Bronchial epithelial cell (primary cell): ENCODE measurements at places on chromosomes 11 and 22. TPM values are rescaled to one million over a fixed set of nuclear protein-coding genes. Genes with fewer than 3 reads are reported as not detected.

JHY gene
- 1.1 and 2.9 TPM in 2 replicates for total RNA-seq

KRTAP5-7 gene
- total RNA-seq = 0.13 TPM in 1 of 2 replicates, not detected in the other

CPT1B gene
- 3.4 and 8.2 TPM in 2 replicates for total RNA-seq

GNAZ gene
- total RNA-seq = under 0.01 TPM in 2 replicates

PAAF1 gene
- total RNA-seq = 10.3 and 14.5 TPM in 2 replicates

RFPL2 gene
- not detected in 2 replicates for total RNA-seq

ZDHHC13 gene
- 21.6 and 34.4 TPM in 2 replicates for total RNA-seq

TMPRSS4 gene
- 42.4 and 202 TPM in 2 replicates for total RNA-seq

OR5M8 gene
- not detected in 2 replicates for total RNA-seq

TSPO gene
- total RNA-seq = 419 and 486 TPM in 2 replicates

SCUBE1 gene
- total RNA-seq = under 0.01 TPM in 1 of 2 replicates, not detected in the other

SNX32 gene
- under 0.01 TPM in 1 of 2 replicates, not detected in the other for total RNA-seq

SCUBE2 gene
- not detected in 2 replicates for total RNA-seq

NEFH gene
- under 0.01 and 0.13 TPM in 2 replicates for total RNA-seq

SPDYC gene
- total RNA-seq = not detected in 2 replicates

BACE1 gene
- 4.2 and 5.4 TPM in 2 replicates for total RNA-seq

OR52E8 gene
- not detected in 2 replicates for total RNA-seq

C1QTNF6 gene
- 2.9 and 4.1 TPM in 2 replicates for total RNA-seq

PHETA2 gene
- 2.4 and 3.4 TPM in 2 replicates for total RNA-seq

ANO1 gene
- total RNA-seq = 1.3 and 1.4 TPM in 2 replicates

SLC35F2 gene
- 34.8 and 72.7 TPM in 2 replicates for total RNA-seq

MPEG1 gene
- total RNA-seq = not detected in 2 replicates

MS4A4A gene
- total RNA-seq = not detected in 2 replicates

WT1 gene
- total RNA-seq = not detected in 2 replicates

ANGPTL5 gene
- total RNA-seq = not detected in 2 replicates

ARVCF gene
- total RNA-seq = 19.2 and 23.2 TPM in 2 replicates

DRICH1 gene
- 0.38 TPM in 1 of 2 replicates, not detected in the other for total RNA-seq

C11orf87 gene
- total RNA-seq = not detected in 2 replicates

OR52H1 gene
- total RNA-seq = 0.38 TPM in 1 of 2 replicates, not detected in the other

GGT1 gene
- 2.9 and 4.7 TPM in 2 replicates for total RNA-seq

SH3BP1 gene
- total RNA-seq = 15.5 and 15.6 TPM in 2 replicates

GATD1 gene
- total RNA-seq = 17.9 and 18.7 TPM in 2 replicates

C11orf86 gene
- not detected in 2 replicates for total RNA-seq

RTL10 gene
- total RNA-seq = 9.5 and 11.0 TPM in 2 replicates

TRPC6 gene
- total RNA-seq = 0.79 and 1.4 TPM in 2 replicates

UPB1 gene
- not detected in 2 replicates for total RNA-seq
